Hematopoietic multipotent progenitor cell treated with erythropoietin and hydrocortisone succinate and interleukin-3 and kit ligand, for 17 days (in vitro differentiated cells): ENCODE measurements at places on chromosomes 3 and 15.

GRCh38 chr3:183074881-183075280, 24.4 kb downstream of the MCCC1 start:
- DNase-seq, result no peak

- no peak for DNase-seq
These were observed 98.6 kb upstream of the ABHD17C start for GRCh38 chr15:80596521-80596976.

- no peak for DNase-seq
These were observed 9.5 kb downstream of the CLDN18 start for GRCh38 chr3:138019281-138020069.

- peak; percentile 77 for DNase-seq
These were observed 7.3 kb upstream of the NRROS start for GRCh38 chr3:196632046-196632751.

DNA sequence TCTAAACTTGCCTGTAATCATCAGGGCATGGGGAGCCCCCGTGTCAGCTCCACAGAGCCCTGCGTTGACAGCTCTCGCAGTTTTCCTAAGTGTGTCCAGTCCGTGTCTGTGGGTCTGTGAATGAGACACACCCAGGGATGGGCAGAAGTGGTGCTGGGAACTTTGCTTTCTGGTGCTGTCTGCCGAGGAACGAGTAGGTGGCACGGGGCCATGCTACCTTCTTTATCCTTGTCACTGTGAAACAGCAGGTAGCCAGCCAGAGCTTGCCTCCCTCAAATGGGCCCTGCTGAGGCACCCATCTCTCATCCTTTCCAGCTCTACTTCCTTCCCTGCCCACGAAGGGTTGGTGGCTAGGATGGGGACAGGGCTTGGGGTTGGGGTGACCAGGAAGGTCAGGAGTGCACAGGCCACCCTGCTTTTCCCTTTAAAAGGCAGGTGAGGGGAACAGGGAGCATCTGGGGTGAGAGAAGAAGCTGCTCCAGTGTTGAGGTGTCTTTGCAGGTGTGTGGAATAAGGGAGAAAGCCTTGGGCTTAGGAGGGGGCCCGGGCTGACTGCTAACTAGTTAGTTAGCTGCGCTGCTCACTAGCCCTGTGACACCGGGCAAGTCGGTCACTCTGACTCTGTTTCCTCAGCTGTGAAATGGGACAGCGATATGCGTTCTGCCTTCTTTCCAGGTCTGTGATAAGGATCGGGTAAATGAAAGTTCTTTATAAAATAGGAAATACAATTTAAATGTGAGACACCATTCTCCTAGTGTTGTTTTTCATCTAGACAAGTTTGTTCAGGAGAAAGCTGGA, 27.9 kb downstream of the PDIA5 start:
- DNase-seq, result no peak

GRCh38 chr3:172630316-172630715, 80.6 kb downstream of the NCEH1 start:
- no peak for DNase-seq

DNA sequence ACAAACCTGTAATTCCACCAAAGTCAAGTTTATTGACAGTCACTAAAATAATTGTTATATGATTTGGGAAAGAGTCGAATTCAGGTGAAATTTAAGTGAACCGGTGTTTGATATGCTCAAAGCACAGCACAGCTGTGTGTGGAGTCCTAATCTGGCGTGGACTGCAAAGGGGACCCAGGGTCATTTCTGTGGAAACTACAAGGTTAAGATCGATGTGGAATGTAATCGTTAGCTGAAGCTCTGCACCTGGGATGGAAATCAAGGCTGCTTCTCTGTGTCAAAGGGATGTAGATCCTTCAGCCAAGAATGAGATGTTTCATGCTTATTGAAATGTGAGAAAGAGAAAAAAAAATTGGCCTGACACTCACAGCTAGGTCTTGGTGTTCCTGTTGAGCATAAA, 1.6 kb upstream of the ELP6 start:
- DNase-seq, result no peak

DNA sequence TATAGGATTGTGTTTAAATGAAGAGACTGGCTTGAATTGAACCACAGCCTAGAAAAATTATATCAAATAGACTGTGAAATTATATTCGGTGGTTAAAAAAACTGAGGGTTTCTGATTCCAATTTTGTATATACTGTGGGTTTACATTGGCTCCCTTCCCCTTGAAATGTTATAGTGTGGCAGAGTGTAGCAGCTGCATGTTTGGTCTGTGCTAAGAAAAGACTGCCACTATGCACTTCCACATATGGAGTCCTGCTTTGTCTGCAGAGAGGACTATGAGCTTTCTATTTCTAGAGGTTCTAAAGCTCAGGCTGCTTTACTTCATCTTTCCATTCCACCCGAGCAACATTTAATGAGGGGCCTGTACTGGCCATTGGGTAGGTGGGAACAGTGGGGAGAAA, 112.3 kb downstream of the P3H2 start:
- DNase-seq, result no peak

DNA sequence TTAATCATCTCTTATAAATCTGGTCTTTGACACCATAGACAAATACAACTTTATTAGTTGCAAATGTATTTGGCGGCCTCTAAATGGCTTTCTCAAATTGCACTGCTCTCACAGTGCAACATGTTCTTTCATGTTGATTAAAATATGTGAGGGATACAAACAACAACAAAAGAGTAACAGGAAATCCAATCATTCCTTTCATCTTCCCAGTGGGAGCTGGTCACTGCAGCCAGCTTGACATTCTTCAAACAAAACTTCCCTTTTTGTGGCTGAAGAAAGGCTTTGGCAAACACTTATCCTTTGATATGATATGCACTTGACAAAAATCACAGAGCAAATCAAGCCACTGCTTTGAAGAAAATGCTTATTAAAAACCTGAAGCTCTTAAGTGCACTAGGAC, 973.6 kb downstream of the EPHA3 start:
- no peak for DNase-seq

GRCh38 chr15:25803541-25803940, 59.6 kb downstream of the ATP10A start:
- DNase-seq, result no peak

DNA sequence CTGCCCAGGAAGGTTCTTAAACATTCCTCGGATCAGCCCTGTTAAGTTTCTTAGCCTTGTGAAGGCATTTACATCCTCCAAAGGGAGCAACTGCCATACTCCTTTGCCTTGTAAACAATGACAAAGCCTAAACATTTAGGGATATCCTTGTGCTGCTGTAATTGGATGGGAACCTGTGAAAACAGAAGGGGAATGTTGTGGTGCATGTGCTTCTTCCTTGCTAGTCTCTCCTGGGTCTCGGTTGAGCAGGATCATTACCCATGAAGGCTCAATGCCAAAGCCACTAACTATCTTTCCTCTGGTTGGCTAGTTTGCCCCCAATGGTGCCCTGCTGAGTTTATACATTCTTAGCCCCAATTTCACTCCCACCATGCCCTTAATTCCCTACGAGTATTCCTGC, 17.3 kb downstream of the CHRNA3 start:
- DNase-seq, result no peak
